ENCODE measurements at places on chromosomes 7 and 10. TPM values are rescaled to one million over a fixed set of nuclear protein-coding genes. Genes with fewer than 3 reads are reported as not detected.

DNA sequence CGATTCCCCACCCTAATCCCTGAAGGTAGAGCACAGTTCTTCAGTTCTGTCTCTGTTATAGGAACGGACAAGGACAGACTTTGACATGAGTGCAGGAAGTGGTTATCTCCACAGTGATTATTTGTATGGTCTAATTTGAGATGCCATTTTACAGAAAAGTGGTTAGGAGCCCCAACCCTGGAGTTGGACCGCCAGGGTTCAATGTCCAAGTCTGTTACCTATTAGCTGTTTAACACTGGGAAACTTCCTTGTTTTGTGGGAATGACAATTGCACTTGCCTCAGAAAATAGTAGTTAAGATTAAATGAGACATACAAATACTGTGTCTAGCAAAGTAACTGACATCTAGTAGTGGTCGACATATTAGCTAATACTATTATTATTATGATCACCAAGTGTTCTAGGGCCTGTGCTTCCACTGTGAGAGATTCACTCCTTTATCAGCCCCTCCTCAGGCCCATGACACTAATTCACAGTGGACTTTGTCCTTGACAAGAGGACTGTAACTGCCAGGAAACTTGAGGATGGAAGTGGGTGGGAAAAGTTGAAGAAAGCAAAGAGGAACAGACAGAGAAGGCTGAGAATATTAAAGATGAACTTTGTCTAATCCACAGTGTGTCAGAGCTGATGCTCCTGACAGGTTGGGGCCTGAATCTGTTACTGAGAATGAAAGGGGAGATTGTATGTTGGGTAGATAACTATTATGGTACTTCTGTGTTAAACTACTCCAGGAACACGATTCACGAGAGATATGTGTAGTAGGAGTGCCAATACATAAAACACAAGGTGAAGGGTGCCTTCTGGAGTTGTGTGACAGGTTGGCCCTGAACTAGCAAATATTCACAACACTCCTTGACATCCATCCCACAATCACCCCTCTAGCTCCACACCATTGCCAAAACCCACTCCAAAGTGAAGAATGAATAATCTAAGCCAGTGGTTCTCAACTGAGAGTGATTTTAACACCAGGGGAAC, 66.4 kb downstream of the TAC1 start:
- no peak for DNase-seq

DNA sequence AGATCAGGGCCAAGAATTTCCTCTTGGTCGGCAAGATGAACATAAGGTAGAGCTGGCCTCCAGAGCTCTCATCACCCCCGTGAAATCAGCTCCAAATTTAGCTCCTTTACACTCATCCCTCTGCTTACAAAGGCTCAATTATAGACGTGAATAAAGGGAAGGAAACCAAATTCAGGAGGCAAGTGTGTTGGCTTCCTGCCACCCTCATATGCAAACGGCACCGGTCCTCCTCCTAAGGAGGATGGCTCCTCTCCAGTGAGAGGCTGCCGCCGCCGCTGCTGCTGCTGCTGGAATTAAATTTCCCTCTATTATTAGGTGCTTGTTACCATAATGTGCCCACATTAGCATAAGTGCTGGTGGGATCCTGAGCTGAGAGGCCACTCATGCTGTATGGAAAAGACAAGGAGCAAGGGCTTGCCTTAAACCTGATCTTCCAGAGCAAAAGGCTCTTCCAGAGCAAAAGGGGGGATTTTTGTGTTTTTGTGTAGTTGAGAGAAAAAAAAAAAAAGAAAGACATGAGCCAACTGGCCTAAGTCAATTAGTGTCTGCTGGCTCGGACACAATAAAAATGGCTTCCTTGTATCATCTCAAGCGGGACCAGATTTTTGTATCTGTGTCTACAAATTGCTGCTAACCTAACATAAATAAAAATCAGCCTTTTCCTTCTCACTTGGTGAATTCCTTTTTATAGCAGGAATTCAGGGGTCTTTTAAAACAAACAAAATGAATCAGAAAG, 68.4 kb downstream of the CDHR3 start:
- DNase-seq: peak; percentile 36

- DNase-seq: no peak
Observed at GRCh38 chr7:106870983-106871410, 5.9 kb downstream of the PIK3CG start.

DNA sequence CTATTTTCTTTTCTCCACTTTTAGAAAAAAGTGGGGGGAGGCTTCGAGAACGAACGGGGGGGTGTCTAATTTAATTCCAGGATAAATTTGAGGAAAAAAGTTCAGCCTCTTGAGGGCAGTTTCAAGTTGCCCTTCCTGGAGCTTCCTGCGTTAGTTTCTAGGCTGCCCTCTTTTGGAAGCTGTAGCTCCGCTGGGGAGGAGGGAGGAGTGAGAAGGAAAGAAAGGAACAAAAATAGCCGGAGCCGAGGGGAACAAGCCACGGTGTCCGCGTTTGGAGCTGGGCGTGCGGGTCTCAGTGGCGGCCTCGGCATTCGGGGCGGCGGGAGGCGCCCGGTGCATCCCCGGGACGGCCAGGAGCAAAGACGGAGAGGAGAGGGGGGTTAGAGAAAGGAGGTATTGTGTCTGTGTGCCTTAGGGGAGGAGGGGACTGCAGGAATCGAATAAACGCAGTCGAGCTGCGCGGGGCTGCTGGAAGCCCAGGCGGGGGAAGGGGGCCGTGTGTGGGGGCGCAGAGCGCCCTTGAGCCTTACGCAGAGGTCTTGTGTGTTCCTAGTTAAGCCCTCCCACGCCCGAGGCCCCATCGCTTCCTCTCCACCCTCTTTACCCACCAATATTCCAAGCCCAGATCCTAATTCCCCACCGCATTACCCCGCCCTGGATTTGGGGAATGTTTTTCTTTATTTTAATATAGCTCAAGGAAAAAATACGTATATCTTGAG, 2.0 kb upstream of the TNRC18 start:
- peak; percentile 96 for DNase-seq

DNA sequence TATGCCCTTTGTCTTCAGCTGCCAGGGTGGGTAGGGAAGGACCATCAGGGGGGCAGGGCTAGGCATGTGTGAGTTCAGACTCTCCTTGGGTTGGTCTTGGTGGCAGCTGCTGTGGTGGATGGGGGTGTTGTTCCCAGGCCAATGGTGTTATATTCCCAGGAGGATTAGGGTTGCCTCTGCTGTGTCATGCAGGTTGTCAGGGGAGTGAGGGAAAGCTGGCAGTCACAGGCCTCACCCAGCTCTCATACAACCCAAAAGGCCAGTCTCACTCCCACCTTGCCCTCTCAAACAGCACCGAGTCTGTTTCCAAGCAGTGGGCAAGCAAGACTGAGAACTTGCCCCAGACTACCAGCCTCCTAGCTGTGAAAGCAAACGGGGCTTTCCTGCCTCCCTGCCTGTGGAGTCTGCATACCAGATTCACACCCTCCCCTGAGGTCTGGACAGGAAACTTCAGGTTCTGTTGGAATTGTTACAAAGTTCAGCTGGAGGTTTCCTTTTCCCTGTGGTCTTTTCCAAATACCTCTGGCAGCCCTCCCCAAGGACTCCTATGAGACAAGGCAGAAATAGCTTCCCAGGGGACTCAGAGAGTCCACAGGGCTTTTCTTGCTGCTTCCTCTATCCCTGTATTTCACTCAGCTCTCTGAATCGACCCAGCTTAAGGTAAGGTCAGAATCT, 1.4 kb downstream of the HYAL4 start:
- no peak for DNase-seq

- no peak for DNase-seq
Observed at GRCh38 chr7:30411173-30411572, 67.4 kb downstream of the NOD1 start.

DNA sequence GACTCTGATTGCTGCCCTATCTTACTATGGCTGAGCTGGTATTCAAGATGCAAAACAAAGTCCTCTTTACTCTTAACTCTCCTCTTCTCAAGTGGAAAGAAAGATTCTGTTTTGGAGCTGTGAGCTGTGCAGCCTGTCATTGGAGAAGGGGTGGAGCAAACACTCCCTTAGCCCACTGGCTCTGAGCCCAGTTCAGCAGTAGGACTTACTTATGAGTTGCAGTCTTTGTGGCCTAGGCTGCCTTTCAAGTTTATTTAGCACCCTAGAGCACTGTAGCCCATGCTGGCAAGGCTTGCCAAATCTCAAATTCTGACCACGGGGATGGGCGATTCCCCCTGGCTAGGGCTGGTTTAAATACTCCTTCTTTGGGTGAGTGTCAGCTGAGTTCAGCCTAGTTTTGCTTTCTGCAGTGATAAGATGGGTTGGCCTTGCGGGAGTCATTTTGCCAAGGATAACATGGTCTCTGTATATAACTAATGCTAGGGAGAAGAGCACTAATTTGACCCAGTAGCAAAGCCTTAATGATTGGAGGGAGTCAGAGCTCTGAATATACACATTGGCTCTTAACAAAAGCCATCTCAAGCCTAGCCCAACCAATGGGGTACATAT, 110.2 kb downstream of the MYO3A start:
- peak; percentile 13 for DNase-seq

METTL2B gene
- 23.0 TPM for polyA plus RNA-seq

PDE6C gene
- polyA plus RNA-seq: 2.2 TPM

IQUB gene
- polyA plus RNA-seq: 0.16 TPM

MOGAT3 gene
- not detected for polyA plus RNA-seq

AKR1D1 gene
- not detected for polyA plus RNA-seq

ECD gene
- polyA plus RNA-seq: 19.3 TPM

TRPV6 gene
- polyA plus RNA-seq: 0.49 TPM

All from muscle of back (tissue), 13 donors.